Stimulated activated CD4-positive, alpha-beta T cell treated with anti-CD3 and anti-CD28 coated beads, TNF-alpha, amount 100 ng/mL, for 4 hours (primary cell): ENCODE measurements at places on chromosomes 4 and X.

- DNase-seq, result no peak
Observed at GRCh38 chr4:169663831-169664230, 43.5 kb downstream of the CLCN3 start.

- DNase-seq, result no peak
Observed at GRCh38 chr4:73379946-73380345, 24.1 kb upstream of the ALB start.

DNA sequence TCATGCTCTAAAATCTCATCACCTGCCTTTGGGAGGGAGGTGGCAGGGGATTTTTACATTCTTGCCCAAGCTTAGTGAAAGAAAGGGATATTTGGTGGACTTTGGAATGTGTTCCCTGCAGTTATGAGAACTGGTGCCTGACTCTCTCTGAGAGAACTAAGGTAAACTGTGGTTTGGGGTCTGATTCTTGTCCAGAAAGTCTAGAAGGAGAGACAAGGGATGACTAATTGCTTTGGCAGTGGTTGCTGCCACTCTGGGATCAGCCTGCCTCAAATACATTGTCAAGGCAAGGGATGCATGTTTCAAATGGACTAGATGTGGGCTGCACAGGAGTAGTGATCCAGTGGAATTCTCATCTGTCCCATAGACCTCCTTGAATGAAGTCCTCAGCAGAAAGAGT, 115.2 kb downstream of the DDIT4L start:
- no peak for DNase-seq

GRCh38 chrX:39320165-39320564, 518.9 kb downstream of the MID1IP1 start:
- DNase-seq, result no peak

- no peak for DNase-seq
Observed at GRCh38 chr4:34766935-34767334, 1477.4 kb downstream of the ARAP2 start.

DNA sequence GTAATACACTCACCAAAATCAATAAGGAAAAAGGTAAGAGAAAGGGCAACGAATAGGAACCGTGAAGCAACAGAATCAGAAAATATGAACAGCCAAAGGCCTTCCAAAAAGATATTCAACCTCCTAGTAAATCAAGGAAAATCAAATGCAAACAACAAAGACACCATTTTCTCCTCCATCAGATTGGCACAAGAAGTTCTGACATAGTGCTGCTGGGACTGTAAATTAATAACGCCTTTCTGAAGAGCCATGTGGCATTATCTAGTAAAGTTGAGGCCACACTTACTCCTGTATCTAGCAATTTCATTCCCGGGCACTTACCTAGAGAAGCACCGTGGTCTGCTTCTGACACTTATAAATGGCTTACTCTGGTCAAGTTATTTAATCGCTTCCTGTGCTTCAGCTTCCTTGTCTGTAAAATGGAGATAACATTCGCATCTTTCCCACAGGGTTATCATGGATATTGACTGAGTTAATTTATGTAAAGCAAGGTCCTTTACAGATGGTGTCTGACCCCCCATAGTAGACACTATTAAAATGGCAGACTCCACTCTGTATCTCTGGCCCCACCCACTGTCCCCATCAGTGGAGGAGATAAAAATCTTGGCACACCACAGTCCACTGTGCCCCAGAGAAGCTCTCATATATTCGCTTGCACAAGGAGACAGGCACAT, 20.5 kb upstream of the ENPP6 start:
- no peak for DNase-seq
